Suprapubic skin (tissue), 4 donors: ENCODE measurements at places on chromosomes 16 and 17. TPM values are rescaled to one million over a fixed set of nuclear protein-coding genes. Genes with fewer than 3 reads are reported as not detected.

The KRTAP3-2 gene
- 23.7 TPM for total RNA-seq

- no peaks in the 10 kb centered on the region for H3K36me3 ChIP-seq
- H3K27me3 ChIP-seq = no peaks in the 10 kb centered on the region
- no peak overlapping the region for H3K4me3 ChIP-seq
- DNase-seq = no peak
- H3K4me1 ChIP-seq = peaks cover 15% of the 10 kb centered on the region
- no peak overlapping the region for H3K27ac ChIP-seq
Measured at GRCh38 chr16:30816769-30817168, 29.8 kb upstream of the ZNF629 start.

DNA sequence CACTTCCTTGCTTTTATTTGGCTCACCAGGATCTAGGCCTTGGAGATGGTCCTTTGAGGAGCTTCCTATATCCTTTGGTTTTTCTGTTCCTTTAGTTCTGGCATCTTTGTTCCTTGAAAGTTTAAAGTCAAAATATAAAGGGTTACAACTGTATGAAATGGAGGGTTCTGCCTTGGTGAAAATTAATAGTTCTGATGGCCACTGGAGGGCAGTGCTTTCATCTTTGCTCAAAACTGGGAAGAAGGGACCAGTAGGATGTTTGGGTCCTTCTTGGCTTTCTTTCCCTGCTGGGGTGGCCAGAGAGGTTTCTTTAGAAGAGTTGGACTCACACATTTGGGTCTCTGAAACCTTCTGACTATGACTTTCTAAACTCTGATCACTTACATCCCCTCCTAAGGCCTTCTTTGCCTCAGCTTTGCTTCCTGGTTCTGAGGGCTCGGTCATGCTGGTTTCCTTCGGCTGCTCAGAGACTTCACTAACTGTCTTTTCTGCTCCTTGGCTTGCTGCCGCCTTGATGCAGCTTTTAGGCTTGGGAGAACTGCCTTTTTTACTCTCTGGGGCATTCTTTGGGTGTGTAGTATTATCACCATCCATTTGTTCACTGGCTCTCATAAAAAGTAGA is 10.9 kb upstream of the ITGA2B start:
- H3K36me3 ChIP-seq = peaks cover 84% of the 10 kb centered on the region
- H3K4me1 ChIP-seq = no peaks in the 10 kb centered on the region
- no peak overlapping the region for H3K4me3 ChIP-seq
- no peak overlapping the region for H3K27ac ChIP-seq

DNA sequence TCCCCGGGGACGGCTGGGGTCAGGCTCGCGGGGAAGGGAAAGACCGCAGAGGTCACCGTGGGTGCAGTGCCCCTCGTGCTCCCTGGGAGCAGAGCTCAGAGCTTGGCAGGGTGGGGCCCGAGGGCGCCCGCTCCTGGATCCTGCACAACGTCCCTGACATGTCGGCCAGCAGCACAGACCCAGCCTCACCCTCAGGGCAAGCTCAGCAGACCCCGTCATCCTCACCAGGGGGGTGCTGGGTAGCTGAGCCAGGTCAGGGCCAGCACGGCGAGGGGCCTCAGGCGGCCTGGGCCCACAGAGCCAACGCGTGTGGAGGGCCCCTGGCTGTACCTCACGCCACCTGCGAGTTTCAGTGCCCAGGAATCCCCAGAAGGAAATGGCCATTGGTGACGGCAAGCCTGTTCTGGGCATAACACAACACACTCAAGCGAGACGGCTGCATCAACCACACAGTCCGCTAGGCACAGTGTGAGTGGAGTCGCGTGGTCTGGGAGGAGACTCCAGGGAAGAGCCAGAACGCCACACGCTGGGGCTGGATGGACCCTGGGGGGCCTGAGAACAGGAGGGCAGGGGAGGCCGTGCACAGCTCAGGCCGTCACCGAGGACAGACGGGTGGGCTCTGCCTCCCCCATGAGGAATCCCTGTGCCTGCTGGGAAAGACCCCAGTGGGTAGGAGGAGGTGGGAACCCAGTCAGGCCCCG is 60.3 kb downstream of the ZNF778 start:
- no peaks in the 10 kb centered on the region for H3K27me3 ChIP-seq
- no peak overlapping the region for H3K27ac ChIP-seq
- peaks cover 95% of the 10 kb centered on the region for H3K36me3 ChIP-seq
- H3K4me3 ChIP-seq = no peak overlapping the region
- H3K4me1 ChIP-seq = no peaks in the 10 kb centered on the region
